ENCODE measurements at places on chromosomes 11 and 22.

DNA sequence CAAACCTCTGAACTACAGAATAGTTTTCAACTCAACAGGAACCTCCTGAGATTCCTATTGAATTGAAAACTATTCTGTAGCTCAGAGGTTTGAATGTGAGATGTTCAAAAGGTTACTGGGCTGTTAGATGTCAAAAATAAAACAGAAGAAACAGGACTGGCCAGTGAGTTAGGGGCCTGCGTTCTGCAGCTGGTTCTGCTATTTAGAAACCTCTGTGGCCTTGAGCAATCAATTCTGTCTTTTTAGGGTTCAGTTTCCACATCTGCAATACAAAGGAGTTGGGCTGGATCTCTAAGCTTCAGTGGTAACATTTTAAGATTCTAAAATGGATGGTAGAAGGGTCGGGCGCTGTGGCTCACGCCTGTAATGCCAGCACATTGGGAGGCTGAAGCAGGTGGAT is 55.8 kb downstream of the CLMP start:
- DNase-seq: no peak

- no peak for DNase-seq
Measured at GRCh38 chr22:50696251-50696798, 23.7 kb downstream of the SHANK3 start.

DNA sequence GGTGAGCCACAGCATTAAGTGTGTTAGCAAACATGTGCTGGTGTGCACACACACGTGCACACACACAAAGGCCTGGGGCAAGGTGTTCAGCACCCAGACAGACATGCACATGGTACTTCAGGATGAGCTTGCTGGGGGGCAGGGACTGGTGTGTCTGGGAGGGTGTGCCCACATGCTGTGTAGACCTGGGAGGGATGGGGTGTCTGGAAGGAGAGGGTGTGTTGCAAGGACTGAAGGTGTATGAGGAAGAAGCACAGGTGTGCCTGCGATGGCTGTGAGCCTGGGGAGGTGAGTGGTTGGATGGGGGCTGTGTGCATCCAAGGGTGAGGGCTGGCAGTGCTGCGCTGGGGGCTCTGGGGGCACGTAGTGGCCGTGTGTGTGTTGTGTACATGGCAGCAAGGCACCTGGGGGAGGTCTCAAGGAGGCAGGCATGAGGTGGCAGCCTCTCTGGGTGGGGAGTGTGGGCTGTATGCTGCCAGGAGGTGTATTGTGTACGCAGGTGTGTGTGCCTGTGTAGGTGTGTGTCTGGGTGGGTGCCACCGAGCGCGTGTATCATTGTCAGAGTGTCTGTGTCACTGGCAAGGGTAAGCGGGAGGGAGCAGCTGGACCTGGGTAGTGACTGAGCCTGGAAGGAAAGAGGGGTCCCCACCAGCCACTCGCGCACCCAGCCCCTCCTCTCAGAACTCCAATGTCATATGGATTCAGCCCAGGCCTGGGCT is 2.2 kb downstream of the NRXN2 start:
- DNase-seq: no peak

DNA sequence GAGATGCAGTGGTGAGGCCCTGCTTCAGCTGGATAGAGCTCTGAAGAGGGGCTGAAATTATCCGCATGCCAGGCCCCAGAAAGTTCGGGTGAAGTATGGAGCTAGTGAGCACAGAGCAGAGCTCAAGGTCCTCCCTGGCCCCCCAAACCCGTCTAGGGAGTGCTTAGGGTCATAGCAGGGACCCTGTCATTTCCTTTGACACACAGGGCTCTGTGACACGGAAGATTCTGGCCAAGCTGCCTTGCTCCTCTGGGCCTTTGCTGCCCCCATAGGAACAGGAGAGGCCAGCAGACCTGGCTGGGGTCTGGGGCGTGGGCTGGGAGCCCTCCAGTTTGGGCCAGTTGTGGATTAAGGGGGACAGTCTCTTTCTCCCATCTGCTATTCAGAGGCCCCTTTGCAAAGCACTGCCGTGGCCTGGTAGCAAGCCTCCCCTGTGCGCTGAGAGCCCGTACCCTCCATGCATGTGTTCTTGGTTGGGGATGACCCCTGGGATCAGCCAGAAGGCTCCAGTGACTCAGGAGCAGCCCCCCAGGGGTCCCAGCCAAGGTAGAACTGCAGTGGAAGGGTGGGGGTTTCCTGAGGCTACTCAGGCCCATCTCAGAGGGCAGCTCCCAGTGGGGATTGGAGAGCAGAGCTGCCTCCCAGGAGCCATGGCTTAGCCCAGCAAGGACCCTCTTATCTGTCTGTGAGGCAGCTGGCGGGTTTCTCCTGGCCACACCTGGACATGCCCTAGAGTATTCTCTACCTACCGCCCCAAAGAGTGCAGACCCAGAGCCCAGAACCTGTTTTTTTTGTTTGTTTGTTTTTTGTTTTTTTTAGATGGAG is 42.3 kb downstream of the RNF141 start:
- DNase-seq: no peak

- peak; percentile 85 for DNase-seq
Measured at GRCh38 chr22:43263645-43264514, 76.9 kb upstream of the TTLL12 start.

- DNase-seq: no peak
Measured at GRCh38 chr11:77131560-77131959, 3.5 kb downstream of the MYO7A start.

GRCh38 chr22:50314081-50314454 is 6.6 kb upstream of the PLXNB2 start:
- no peak for DNase-seq

DNA sequence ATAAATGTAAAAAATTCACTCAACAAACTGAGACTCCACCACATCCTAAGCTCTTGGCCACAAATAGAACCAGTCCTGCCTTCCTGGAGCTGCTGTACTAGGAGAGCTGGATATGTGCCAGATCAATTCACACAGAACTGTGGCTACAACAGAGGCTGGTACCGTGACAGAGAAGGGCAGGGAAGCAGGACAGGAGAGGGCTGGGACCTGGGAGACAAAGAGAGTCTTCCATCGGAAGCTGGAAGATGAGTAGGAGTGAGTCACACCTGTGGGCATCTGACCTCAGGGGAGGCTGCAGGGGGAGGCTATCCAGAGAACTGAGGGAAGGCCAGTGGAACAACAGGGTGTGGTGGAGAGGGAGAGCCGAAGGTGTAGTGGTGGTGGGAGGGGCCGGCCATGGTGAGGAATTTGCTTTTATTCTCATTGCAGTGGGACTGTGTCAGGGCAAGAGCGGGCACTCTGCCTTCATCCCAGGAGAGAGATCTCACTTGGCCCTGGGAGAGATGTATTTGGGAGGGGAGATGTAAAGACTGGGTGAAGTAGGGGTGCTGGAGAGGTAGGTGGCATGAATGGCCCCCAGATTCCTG is 1.9 kb upstream of the LTBP3 start:
- no peak for DNase-seq

- DNase-seq: no peak
Measured at GRCh38 chr11:68216171-68216938, 3.3 kb upstream of the KMT5B start.

GRCh38 chr11:75273411-75274391 is 33.1 kb downstream of the TPBGL start:
- no peak for DNase-seq

DNA sequence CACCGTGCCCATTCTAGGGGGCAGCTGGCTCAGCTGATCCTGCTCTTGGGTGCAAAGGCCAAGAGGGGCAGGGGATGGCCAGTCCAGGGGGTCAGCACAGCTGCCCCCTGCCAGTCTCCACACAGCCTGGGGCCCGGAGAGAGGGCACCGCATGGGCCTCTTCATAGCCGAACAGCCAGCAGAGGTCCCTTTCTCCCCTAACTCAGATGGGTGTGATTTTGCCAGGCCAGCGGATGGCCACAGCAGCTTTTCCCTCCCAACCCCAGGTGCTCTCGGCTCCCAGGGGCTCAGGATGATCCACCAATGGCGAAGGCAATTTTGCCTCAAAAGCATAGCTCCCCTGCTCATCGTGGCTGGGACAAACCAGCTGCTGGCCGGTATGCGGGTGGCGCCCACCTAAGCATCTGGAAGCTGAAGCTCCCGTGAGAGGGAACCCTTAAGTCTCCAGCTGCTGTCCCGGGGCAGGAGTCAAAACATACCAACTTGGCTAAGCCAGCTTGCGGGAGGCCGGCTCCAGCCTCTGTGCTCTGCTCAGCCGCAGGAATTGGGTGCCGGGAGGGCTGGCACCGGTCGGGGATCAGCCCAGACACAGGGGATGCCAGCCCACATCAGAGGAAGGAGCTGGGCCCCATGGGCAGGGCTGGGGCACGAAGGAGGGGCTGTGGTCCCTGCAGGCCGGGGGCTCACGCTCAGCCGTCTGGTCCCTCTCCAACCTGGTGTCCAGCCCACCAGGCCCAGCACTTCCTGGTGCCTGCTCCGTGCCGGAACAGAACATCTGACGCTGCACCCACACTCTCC is 30.5 kb upstream of the GNB1L start:
- DNase-seq: no peak

DNA sequence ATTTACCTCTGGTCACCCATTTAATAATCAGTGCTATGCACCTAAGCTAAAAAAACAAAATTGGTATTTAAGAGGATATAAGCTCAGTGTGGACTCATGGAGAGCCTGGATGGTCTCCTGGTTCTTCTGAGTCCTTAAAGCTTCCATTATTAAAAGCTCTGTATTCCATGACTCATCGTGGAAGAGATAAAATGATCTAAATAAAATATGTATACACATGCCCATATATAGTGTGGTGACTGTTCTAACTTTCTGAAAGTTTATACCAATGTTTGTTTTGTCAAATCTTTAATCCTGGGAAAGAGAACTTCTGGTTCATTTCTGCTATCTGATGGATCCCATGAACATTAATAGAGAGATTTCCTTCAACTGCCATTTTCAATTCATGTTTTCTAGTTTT is 375.9 kb downstream of the GUCY1A2 start:
- no peak for DNase-seq

DNA sequence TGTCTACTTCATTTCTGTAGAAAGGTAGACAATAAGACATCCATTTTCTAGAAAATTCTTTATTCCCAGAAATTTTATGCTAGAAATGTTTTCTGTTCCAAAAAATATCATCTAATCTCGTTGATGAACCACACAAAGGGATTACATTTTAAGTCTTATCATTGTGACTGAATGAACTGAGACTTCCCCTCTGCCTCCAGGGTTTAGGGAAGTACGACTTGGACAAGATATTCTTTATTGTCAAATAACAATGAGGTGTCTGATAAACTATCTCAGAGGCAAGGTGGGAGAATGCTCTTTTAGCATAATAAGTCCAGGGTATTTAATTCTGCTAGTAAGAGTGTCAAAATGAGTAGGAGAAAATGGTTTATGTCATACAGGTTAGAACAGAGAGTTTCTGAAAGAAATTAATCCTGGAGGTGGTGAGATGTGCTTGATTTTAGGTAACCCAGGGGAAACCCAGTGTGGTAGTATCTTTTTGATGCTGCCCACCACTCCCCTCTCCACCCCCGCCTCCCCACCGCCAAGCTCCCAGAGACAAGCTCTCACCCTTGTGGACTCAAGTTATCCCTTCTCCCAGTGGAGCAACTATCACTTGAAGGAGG is 100.6 kb downstream of the CD44 start:
- DNase-seq: no peak

GRCh38 chr22:18968011-18968749 is 32.1 kb upstream of the PRODH start:
- no peak for DNase-seq

DNA sequence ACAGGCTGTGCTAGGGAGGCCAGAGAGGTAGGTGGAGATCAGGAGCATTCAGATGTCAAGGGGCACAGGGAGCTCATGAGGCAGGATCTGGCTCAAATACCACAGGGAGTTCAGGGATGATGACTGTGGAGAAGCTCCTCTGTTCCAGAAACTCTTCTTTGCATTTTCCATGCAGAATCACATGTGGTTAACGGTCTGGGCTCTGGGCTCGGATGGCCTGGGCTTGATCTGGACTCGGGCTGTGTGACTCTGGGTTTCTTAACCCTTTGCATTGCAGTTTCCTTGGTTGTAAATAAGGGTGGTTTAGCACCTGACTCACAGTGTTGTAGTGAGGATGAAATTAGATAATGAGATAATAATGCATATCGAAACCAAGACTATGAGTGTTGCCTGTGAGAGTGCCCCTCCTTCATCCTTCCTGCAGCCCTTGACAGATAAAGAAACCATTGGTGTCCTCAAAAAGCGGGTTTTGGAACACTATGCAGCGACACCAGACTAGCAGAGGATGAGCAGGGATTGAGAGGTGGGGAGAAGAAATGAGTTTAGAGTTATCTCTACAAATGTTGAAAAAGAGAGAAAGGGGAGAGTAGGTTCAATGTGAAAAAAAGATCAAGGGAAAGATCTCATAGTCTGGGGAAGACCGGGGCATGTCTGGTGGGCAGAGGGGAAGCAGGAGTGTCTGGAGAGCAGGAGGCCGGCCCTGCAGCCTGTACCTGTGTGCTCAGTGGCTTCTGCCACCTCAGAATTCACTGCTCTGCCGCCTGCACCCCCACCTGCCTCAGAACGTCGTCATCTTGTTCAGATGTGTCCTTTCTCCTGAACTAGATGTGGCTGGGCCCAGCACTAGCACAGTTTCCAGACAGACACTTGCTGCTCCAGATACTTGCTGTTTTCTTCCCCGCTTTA is 197.8 kb upstream of the SORL1-AS1 start:
- DNase-seq: peak; percentile 25

DNA sequence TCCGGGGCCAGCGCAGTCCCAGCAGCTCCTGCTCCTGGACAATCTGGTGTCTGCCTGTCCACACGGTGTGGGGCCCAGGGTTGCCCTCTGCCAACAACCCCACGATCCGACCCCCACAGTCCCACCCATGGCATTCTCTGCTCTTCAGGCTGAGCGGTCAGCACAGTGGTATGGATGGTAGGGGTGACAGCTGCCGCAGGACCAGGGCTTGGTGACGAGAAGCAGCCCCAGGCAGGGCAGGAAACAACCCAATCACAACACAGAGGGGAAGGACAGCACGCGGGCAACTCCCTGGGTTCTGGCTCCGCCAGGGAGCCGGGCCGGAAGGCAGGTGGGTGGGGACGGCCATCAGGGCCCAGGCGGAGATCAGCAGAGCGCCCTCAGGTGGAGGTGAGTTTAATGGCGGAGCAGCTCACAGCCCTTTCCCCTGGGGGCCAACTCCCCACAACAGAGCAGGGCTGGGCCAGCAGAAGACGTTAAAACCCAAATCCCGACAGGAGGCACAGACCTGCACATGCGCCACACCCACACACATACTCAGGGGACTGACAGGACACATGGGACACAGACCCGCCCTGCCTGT is 5.3 kb upstream of the CHADL start:
- no peak for DNase-seq

DNA sequence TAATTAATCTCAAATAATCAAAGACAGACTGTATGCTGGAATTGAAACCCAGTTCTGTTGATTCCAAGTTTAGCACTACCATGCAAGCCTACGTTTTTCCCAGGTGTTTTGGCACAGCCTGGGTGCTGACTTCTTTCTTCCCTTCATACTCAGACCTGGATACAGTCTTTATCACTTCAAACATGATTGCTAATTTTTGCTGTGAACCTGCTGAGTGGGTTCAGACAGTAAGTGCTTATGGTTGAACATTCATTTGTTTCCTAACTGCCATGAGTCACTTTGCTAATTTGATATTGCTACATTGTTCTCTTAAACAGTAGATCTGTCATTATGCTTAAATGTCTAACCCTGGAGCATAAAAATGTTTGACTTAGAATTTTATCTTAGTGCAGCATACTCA is 12.2 kb downstream of the PAAF1 start:
- no peak for DNase-seq

Measured in stimulated activated CD4-positive, alpha-beta T cell treated with anti-CD3 and anti-CD28 coated beads, Interleukin-1b, Interleukin-23, amount 100 ng/mL, for 48 hours (primary cell).